ENCODE measurements at places on chromosomes 11 and 22.
A peak's percentile ranks its signal among the peaks of the same experiment; 100 is the strongest.

DNA sequence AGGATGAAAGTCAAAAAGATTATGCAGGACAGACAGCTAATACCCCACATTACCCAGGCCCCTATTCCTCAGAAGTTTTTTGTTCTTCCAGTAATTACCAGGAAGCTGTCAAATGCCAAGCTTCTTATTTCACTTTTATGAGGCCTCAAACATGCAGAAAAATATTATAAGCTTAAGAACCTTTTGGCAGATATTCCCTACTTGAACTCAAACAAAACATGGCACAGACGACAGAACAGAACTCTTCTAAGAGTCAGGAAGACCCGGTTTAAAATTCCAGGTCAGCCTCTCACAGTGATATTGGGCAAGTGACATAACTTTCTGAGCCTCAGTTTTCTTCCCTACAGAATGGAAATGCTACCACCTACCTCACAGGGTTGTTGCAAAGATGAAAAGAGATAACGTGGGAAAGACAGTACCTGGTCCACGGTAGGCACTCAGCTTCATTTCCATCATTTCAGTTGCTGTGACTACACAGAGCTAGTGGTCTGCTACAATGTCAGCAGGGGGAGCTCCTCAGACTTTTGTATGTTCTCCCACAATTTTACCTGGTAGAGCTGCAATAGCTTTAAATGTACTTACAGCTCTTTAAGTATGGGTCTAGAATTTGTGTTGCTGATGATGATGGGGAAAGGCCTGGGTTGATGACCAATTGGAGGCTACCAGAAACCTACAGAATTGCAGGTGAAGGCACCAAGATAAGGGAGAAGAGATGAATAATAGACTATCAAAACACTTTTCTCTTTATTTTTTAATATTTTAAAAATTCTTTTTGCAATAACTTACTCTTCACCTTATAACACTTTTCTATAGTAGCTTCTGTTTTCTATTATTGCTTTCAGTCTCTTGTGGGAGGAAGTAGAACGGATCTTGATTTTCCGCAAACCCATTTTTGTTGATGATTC is 98.3 kb upstream of the CHRM4 start:
- peak; percentile 25 for DNase-seq

GRCh38 chr11:35641171-35641897 is 21.2 kb upstream of the TRIM44 start:
- no peak for DNase-seq

DNA sequence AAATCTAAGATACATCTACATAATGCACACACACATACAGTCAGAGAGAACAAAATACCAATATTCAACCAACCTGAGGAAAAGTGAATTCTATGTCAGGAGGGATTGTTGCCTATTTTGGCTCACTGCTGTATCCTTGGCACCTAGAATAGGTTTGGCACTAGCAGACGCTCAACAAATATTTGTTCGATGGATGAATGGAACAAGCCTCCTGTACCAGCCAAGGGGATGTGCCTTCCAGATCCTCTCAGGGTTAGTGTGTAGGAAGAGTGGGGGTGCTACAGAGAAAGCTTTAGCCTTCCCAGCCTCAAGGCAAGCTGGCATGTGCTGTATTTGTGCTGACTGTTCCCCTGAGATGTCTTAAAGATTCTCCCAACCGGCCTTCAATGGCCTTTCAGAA is 23.3 kb upstream of the POU2AF1 start:
- no peak for DNase-seq

DNA sequence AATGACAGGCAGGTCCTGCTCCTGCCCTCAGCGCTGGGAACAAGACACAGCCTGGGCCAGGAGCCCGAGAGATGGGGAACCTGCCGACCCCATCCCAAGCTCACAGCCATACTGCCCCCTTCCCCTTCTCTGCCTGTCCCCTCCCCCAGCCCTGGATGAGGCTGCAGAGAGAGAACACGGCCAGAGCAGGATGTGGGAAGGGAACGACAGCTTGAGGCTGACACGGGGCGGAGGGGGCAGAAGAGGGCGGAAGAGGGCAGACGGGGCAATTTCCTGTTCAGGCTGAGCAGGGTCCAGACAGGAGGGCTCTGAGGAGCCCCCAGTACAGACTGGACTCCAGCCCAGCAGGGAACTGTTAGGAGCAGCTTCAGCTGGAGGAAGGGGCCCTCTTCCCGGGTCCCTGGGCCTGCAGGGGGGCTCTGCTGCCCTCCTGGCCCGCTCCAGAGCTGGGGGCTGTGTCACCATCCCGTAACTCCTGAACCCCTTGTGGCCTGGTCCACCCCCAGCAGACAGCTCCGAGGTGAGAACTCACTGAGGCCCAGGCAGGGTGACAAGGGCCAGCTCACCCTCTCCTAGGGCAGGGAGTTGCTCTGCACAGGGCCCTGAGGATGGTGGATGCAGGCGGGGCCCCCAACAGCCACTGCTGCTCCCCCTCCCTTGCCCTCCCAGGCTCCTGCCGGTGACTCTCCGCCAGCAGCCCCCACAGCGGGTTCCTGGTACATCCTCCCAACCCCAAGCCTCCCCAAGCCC is 5.7 kb downstream of the CTSD start:
- no peak for DNase-seq

Measured in fibroblast of skin of left quadriceps (primary cell).